SHP77 treated with DMSO at 0.1 percent for 48 hours (cell line): ENCODE measurements at places on chromosomes 7 and 10.

GRCh38 chr10:97016728-97017473, 168.9 kb downstream of the SLIT1 start:
- DNase-seq, result no peak

DNA sequence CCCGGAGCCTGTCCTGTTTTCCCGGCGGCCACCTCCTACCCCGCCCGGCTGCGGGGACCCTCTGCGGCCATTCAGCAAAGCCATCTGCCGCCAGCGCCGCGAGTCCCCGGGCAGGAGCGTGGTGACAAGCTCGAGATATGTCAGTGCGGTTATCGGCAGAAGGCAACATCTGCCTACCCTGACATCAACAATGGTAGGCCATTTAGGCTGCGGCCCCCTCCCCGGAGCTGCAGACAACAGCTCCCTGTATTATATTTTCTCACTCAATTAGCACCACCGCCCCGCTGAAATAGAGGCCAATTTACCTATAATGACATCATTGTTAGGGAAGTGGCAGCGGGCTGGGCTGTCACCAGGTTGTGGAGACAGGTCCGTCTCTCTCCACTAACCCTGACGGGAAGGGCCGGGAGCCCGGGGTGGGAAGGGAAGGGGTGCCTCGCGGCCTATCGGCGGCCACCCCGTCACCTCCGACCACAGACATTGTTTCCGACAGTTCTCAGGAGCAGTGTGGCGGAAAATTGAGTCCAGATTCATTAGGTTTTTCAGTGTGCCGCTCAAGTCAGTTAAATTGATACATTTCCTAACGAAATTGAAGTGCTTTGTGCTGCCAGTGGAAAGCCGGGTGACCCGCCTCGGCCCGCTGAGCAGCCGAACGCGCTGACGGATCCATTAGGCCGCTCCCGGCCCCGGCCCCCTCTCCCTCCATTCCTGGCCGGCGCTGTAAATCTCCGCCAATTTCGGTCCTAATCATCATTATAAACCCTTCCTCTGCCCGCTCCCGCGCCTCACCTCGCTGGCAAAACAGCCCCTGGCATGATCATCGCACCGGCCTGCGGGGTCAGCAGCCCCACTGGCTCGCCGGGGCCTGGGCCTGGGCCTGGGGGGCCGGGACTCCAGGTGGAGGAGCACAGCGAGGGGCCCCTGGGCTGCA, 43.0 kb downstream of the UNCX start:
- no peak for DNase-seq

DNA sequence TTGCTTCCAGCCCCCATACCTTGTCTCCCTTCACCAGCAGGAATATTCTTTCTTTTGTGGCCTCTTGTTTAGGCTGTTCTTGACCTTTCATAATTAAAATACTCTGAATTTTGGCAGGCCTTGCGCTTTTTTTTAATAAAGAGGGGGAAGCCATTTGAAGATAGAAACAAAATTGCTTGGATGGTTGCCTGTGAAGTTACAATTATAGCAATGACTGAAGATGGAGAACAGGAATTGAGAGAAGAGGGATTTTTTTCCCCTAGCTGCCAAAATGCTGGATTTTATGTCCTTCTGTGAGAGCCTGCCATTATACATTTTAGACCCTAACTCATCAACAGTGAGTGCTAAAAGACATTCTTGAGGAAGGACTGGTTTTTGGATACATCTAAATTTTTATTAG, 24.8 kb downstream of the FGFBP3 start:
- no peak for DNase-seq

DNA sequence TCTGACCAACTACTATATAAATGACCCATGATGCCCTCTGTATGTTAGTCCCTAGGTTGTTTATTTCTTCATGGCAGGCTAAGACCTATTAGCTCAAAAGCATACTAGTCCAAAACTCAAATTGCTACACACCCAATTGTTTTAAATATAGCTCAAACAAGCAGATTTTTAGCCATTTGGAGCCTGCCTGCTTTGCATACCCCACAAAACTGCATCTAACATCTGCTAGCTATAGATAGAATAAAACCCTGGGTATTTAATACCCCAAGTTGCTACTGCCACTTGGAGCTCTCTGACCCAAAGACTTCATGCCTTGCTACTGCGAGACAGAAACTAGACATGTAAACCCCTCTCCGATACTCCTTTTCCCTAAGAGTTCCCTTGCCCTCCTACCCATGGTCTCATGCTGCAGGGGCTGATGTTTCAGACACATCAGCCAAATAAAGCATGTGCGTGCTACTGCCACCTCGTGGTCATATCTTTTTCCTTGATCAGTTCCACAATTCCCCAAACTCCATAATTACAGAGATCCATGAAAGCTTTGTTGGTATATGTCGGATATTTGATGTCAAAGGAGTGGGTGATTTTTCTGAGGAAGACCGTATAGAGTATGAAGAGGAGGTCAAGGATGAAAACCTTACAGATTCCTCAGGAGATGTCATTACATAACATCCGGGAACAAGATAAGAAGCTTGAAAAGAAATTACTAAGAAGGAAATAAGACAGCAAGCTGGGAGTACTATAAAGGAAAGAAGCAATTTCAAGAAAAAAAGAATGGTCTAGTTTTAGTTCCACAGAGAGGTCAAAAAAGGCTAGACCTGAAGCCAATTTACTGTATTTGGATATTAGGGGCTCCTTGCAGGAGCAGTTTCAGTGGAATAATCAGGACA, 386.6 kb downstream of the SH2D4B start:
- DNase-seq, result no peak

- no peak for DNase-seq
Observed at GRCh38 chr10:98675902-98676301, 229.2 kb upstream of the HPS1 start.

DNA sequence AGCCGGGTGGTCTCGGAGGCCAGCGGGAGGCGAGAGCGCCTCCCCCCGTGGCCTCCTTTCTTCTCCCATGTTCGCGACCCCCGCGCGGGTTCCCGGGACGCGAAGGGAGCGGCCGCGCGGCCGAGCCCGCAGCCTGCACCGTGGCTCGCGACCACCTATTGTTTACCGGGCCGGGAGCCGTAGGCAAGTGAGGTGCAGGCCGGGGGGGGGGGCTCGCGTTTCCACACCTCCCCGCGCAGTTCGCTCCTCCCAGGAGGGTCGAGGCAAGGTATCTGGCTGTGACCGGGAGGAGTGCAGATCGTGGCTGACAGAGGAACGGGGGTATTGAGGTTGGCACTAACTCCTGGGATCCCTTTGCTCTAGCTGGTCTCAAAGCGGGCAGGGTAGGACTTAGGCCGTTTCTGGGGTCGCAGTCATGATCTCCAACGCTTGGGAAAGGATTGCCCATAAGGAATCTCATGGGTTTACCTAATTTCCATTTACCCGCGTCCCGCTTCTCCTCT, 734 bp downstream of the PTPN12 start:
- DNase-seq, result no peak

DNA sequence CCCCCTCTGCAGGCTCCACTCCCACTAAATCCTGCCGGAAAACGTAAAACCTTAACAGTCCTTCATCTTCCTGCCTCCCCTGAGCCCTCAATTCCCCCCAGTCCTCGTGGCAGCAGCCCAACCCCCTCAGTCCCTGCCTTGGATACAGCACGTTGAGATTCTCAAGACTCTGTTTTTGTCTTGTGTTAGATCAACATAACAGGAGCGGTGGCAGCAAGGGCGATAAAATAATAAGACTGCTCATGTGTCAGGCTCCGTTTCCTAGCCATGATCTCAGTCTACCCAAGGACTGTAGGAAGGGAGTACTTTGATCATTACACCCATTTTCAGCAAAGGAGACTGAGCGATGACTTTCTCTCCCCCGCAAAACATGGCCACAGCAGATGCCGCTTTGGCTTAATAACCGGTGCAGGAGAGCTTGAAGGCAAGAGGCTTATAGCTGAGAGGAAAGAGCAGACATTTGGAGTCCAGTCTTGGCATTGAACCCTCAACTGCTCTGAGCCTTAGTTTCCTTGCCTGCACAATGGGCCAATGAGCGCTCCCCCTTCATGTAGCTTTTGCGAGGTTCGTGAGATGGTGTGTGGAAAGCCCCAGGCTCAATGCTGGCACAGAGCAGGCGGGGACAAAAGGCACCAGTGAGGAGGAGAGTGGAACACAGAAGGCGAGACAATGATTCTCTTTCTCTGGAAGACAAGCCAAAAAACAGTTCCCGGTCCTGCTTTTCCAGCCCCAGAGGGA, 42.1 kb upstream of the PCBD1 start:
- DNase-seq, result no peak

DNA sequence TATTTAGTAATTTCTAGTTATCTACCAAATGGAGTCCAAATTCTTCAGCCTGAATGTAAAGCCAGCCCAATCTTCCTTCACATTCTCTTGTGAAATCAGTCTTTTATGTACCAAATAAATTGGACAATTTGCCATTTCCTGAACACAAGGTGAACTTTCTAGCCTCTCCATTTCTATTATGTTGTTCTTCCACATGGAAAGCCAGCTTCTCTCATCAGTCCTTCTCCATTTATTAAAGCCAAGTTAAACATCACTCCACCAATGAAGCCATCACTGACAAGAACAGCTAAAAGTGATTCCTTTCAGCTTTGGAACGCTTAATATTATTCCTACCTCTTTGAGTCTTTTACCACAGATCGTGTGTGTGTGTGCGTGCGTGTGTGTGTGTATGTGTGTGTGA, 88.4 kb downstream of the VPS41 start:
- no peak for DNase-seq

DNA sequence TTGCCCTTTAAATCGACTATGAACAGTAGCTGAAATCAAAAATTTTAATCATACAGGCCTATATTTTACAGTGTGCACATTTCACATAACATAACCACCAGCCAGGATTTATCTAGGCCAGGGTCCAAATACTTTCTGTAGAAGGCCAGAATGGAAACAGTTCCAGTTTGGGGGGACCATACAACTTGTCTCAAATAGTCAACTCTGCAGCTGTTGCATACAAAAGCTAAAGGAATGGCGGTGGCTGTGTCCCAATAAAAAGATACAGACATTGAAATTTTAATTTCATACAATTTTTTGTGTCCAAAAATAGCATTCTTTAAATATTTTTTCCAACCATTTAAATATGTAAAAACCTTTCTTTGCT, 742 bp upstream of the TYSND1 start:
- no peak for DNase-seq

DNA sequence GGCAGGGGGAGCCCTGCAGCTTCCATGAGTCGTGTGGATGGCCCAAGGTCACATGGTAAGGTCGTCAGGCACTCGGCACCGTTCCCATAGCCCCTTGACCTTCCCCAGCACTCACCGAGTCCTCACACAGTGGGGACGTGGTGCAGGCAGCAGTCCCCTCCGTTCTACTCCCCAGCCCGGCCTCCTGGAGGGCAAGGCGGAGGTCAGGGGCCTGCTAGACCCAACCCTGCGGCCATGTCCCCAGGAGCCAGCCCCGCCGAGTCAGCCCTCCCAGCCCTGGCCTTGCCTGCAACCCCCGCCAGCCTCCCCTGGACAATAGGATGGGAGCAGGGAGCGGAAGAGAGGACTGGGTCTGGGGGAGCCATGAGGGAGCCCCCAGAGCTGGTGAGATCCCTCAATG, 65.2 kb downstream of the ELFN1 start:
- DNase-seq, result no peak

- no peak for DNase-seq
Observed at GRCh38 chr7:34133356-34133982, 228.1 kb downstream of the BMPER start.
